Activated T-cell treated with anti-CD3 and anti-CD28 coated beads, Interleukin-2, amount 50 U/mL, for 1 hour (primary cell): ENCODE measurements at places on chromosomes 1 and 21.

DNA sequence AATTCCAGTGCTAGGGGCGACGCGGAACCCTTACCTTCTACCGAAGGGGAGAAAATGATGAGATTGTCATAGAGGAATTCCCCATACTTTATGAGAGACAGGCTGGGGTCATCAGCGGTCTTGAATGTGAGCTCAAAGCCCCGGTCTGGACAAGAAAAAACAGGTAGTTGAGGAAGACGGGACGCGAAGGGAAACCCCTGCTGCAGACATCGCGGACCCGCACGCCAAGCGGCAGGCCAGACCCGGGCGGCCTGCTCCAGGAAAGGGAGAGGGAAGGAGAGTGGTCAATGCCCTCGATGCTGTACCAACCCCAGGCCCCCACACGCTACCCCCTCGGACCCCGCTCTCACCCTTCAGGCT, 342 bp downstream of the DDOST start:
- no peak for DNase-seq

- DNase-seq, result no peak
Observed at GRCh38 chr1:224564454-224565084, 51.5 kb upstream of the CNIH3 start.

DNA sequence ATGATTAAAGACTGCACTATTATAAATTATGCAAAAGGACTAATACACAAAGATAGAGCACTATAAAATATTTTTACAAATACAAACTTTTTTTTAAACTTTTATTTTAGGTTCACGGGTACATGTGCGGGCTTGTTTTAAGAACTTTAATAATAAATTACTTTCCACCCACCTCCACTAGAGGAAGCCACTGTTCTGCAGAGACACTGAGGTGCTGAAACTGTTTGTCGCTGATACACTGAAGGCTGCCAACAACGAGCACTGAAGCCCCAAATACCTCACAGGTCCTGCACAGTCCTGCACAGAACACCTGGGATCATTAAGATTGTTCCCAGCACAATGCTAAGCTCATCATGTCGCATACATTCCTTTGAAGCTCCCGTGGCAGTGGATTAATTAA, 19.9 kb downstream of the COA6 start:
- no peak for DNase-seq

GRCh38 chr1:67333603-67334002, 25.9 kb downstream of the IL12RB2 start:
- DNase-seq, result no peak

DNA sequence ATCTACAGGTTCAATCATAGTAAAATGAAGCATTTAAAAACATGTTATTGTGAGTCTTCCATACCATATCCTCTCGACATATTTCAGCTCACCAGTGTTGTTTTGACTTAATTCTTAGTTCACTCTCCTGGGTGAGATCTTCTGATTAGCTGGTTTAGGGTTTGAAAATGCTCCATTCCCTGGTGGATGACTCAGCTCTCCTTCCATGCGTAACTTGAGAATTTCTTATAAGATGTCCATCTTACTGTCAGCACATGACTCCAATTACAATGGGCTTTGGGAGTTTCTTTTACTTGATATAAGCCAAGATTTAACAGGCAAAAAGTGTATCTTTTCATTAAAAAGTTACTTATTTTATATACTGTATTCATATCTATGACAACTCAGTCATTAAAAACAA, 476.5 kb downstream of the BRINP3 start:
- DNase-seq, result no peak

- no peak for DNase-seq
Observed at GRCh38 chr1:185788386-185788785, 54.2 kb downstream of the HMCN1 start.

DNA sequence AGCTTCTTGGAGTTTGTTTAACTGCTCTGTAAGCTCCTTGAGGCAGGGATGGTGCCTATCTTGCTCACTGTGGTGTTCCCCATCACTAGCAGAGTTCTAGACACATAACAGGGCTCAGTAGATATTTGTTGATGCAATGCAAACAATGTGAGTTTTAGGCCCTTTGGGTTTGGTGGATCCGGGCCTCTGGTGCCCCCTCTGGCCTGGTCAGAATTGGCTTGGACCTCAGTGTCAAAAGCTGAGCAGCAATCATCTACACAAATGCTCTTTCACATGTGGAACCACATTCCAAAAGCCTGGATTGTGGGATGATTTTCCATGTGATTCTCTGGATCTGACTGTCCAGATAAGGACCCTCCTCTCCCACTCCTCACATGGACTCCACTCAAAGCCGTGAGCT, 53.4 kb upstream of the BCAR3 start:
- DNase-seq, result no peak

GRCh38 chr1:6259491-6260362, 1.2 kb downstream of the GPR153 start:
- DNase-seq, result peak; percentile 81
